Right ventricle myocardium inferior (tissue), 1 donor: ENCODE measurements at places on chromosomes 3 and 15.
A peak's percentile ranks its signal among the peaks of the same experiment; 100 is the strongest.

DNA sequence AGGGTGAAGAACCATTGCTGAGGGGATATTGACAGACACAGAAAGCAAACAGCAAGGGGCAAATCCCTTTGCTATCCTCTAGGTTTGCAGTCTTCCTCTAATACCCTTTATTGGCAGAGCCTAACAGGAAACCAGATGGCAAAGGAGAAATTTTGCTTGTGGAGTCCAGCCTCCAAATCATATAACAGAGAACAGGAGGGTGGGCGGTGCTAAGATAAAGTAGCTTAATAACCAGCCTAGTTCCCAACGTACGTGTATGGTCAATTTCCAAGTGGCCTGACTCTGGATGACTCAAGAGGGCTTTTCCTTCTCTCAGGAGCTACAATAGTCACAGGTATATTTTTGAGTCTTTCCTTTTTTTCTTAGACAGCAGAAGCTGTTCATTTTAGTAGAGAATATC lies 404.5 kb downstream of the PDCD6IP start:
- DNase-seq = no peak

GRCh38 chr3:27431116-27431515 lies 53.1 kb downstream of the SLC4A7 start:
- DNase-seq = no peak

GRCh38 chr3:3552761-3553160 lies 246.5 kb upstream of the LRRN1 start:
- no peak for DNase-seq

- no peak for DNase-seq
These were observed 587.4 kb upstream of the MDFIC2 start for GRCh38 chr3:70899816-70900215.

GRCh38 chr3:56630966-56631365 lies 52.1 kb downstream of the TASOR start:
- no peak for DNase-seq

- DNase-seq = no peak
These were observed 97.7 kb upstream of the PRR20G start for GRCh38 chr3:127385540-127385870.

GRCh38 chr3:126728680-126729079 lies 24.6 kb downstream of the CHCHD6 start:
- DNase-seq = no peak

- peak; percentile 77 for DNase-seq
These were observed 49.1 kb downstream of the DNASE1L3 start for GRCh38 chr3:58161435-58162398.

GRCh38 chr3:102529452-102529851 lies 94.6 kb downstream of the ZPLD1 start:
- no peak for DNase-seq

- DNase-seq = no peak
These were observed 53.1 kb upstream of the ADAMTS17 start for GRCh38 chr15:100394736-100395440.

- no peak for DNase-seq
These were observed 21.6 kb downstream of the LYSMD4 start for GRCh38 chr15:99711625-99712024.

DNA sequence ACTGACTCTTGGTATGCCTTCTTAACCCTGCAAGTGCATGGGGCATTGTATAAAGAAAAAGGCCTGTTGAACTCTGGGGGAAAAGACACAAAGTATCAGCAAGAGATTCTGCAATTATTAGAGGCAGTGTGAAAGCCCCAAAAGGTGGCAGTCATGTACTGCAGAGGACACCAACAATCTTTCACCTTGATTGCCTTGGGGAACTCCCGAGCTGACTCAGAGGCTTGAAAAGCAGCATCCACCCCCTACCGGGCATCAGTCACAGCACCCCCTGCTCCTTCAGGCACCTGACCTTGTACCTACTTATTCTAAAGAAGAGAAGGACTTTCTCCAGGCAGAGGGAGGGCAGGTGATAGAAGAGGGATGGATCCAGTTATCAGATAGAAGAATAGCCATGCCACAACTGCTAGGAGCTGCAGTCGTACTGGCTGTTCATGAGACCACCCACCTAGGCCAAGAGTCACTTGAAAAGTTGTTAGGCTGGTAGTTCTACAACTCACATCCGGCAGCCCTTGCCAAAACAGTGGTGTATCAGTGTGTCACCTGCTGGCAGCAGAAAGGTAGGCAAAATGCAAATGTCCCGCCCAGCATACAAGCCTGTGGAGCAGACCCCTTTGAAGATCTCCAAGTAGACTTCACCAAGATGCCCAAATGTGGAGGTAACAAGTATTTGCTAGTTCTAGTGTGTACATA lies 241.6 kb upstream of the CNTN6 start:
- DNase-seq = no peak
